ENCODE measurements at places on chromosomes 7 and 10. TPM values are rescaled to one million over a fixed set of nuclear protein-coding genes. Genes with fewer than 3 reads are reported as not detected.

- H3K36me3 ChIP-seq: no peaks in the 10 kb centered on the region
- H3K4me1 ChIP-seq: no peaks in the 10 kb centered on the region
- no peak overlapping the region for H3K27ac ChIP-seq
These were observed 427.1 kb downstream of the GPAM start for GRCh38 chr10:111756217-111757061.

OR2A12 gene
- not detected for total RNA-seq

- H3K27ac ChIP-seq: no peak overlapping the region
- H3K4me1 ChIP-seq: no peaks in the 10 kb centered on the region
- no peaks in the 10 kb centered on the region for H3K36me3 ChIP-seq
These were observed 14.7 kb upstream of the LRRN3 start for GRCh38 chr7:111076205-111076604.

- no peaks in the 10 kb centered on the region for H3K27me3 ChIP-seq
- no peak overlapping the region for H3K4me3 ChIP-seq
- H3K27ac ChIP-seq: no peak overlapping the region
- peaks cover 16% of the 10 kb centered on the region for H3K4me1 ChIP-seq
- no peak for DNase-seq
- H3K36me3 ChIP-seq: no peaks in the 10 kb centered on the region
These were observed 148.9 kb downstream of the ITGA8 start for GRCh38 chr10:15570738-15571339.

BAG3 gene
- 81.7 TPM for total RNA-seq

All from esophagus muscularis mucosa (tissue), 4 donors.